ENCODE measurements at places on chromosomes 6 and 20. TPM values are rescaled to one million over a fixed set of nuclear protein-coding genes. Genes with fewer than 3 reads are reported as not detected.

MYB gene
- 3.9 TPM for total RNA-seq

GLO1 gene
- 159 TPM for total RNA-seq

AIF1 gene
- total RNA-seq: 55.0 TPM

SNAP25 gene
- 72.1 TPM for total RNA-seq

WFDC10B gene
- total RNA-seq: not detected

RIPPLY2 gene
- total RNA-seq: 2.9 TPM

C20orf96 gene
- 8.9 TPM for total RNA-seq

NR2E1 gene
- total RNA-seq: not detected

GLP1R gene
- total RNA-seq: 2.0 TPM

GRCh38 chr6:7868926-7869325, 41.7 kb downstream of the TXNDC5 start:
- no peak overlapping the region for H3K4me3 ChIP-seq
- H3K27me3 ChIP-seq: no peaks in the 10 kb centered on the region
- H3K4me1 ChIP-seq: no peaks in the 10 kb centered on the region
- no peak overlapping the region for H3K27ac ChIP-seq

GRCh38 chr20:49583669-49584417, 15.9 kb upstream of the PTGIS start:
- H3K27me3 ChIP-seq: no peaks in the 10 kb centered on the region
- no peaks in the 10 kb centered on the region for H3K36me3 ChIP-seq
- DNase-seq: no peak
- H3K27ac ChIP-seq: peak overlapping the region; percentile 36
- H3K4me3 ChIP-seq: no peak overlapping the region
- H3K4me1 ChIP-seq: peaks cover 20% of the 10 kb centered on the region

- H3K4me1 ChIP-seq: peaks cover 16% of the 10 kb centered on the region
- no peak overlapping the region for H3K27ac ChIP-seq
- H3K36me3 ChIP-seq: no peaks in the 10 kb centered on the region
- H3K27me3 ChIP-seq: peaks cover 3% of the 10 kb centered on the region
- DNase-seq: no peak
Measured at GRCh38 chr6:29653452-29654038, 3.3 kb upstream of the MOG start.

DNA sequence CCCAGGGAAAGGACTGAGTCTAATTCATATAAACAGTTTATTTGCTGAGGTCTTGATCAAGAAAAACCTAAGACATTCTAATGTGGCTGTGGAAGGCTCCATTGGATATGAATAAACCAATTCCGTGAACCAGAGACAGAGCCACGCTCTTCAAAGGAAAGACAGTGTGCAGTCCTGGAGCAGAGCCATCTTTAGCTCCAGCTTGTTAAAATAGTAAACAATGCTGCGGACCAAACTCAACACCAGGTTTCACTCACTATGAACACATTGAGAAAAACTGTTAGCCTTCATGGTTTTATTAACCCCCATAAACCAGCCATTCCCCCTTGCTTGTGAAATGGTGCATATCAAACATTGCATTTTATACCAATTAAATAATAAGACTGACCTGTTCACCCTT, 61.9 kb downstream of the COL9A1 start:
- H3K27ac ChIP-seq: no peak overlapping the region
- DNase-seq: no peak
- H3K27me3 ChIP-seq: no peaks in the 10 kb centered on the region
- peaks cover 4% of the 10 kb centered on the region for H3K4me1 ChIP-seq
- H3K4me3 ChIP-seq: no peak overlapping the region
- no peaks in the 10 kb centered on the region for H3K36me3 ChIP-seq

DNA sequence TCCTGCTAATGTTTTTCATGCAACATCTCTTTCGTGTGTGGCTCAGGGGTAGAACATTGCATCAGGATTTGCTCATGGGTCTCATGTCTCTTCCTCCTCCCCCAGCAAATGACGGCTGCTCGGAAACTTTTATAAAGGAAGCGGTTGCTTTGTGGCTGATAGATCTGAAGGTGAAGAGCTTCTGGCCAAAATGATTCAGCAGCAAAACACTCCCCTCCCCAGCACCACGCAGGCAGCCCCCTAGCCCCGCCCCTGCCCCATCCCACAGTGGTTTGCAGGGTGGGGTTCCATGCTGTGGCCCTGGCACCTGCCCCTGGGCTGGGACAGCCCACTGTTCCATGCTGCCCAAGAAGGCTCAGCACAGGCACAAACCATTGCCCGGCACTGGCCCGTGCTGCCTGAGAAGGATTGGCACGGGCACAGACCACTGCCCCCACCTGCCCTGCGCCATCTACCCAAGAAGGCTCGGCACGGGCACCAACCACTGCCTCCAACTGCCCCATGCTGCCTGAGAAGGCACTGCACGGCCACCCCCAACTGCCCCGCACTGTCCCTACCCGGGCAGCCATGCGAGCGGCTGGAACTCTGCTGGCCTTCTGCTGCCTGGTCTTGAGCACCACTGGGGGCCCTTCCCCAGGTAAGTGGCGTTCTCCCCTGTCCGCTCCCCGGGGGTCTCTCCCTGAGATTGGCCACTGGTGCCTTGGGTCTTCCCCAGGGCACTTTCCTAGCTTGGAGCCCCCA, at the start of gene CST7:
Gene CST7, plus strand, starts transcription at position 331 of the 741 bp plus-strand sequence. Its CDS starts 237 bp downstream, at position 568.
- H3K27me3 ChIP-seq: no peaks in the 10 kb centered on the region
- H3K36me3 ChIP-seq: peaks cover 7% of the 10 kb centered on the region
- no peak within 1 kb of the TSS for H3K4me3 ChIP-seq
- no peak within 1 kb of the TSS for H3K27ac ChIP-seq
- H3K4me1 ChIP-seq: peaks cover 5% of the 10 kb centered on the region

DNA sequence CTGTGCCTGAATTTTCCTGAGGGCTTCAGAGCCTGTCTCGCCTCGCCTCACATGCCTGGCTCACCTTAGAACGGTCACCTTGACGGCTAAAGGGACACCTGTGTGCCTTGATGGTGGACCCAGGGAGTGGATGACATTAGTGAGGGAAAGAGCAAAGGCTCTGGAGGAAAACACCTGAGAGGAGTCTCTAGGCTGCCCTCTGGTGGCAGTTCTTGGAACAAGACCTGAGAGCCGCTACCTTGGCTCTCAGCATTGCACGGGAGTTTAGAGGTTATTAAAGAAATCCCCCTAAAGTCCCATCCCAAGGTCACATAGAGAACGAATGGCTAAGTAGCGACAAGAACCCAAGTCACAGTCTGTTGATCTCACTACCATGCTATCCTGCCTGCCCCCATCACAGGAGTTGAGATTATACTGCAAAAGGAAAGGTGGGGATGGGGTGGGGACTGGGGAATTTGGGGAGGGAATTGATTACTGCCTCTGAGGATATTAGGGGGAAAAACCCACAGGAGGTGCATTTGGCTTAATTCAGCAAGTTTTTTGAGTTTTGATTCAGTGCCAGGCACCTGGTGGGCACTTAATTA, 7.9 kb upstream of the CDSN start:
- H3K27ac ChIP-seq: no peak overlapping the region
- DNase-seq: no peak
- no peak overlapping the region for H3K4me3 ChIP-seq
- peaks cover 6% of the 10 kb centered on the region for H3K4me1 ChIP-seq
- H3K36me3 ChIP-seq: no peaks in the 10 kb centered on the region

DNA sequence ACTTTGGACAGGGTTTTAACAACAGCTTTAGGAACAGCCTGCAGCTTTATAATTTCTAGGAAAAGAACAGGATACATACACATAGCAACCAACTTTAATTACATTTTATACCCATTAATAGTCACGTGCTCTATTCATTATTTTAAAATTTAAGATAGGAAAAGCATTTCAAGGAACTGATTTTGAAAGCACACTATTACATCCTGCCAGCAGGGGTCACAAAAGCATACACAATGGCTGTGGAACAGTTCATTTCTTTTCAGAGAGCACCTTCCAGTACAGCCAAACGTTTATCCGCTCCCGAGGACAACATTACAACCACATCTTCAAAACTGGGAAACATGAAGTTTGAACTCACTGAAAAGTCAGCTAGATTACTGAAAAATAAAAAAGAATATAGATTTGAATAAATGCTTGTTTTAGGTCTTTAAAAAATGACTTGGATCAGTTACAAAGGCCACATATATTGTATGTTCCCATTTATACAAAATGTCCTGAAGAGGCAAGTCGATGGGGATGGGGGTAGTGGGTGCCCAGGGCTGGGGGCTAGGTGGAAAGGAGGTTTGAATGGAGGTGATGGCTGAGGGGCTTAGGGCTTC, 104.6 kb upstream of the EXOC2 start:
- H3K4me3 ChIP-seq: no peak overlapping the region
- no peaks in the 10 kb centered on the region for H3K4me1 ChIP-seq
- no peak overlapping the region for H3K27ac ChIP-seq
- peak; percentile 36 for DNase-seq
- no peaks in the 10 kb centered on the region for H3K36me3 ChIP-seq
- H3K27me3 ChIP-seq: peaks cover 32% of the 10 kb centered on the region

DNA sequence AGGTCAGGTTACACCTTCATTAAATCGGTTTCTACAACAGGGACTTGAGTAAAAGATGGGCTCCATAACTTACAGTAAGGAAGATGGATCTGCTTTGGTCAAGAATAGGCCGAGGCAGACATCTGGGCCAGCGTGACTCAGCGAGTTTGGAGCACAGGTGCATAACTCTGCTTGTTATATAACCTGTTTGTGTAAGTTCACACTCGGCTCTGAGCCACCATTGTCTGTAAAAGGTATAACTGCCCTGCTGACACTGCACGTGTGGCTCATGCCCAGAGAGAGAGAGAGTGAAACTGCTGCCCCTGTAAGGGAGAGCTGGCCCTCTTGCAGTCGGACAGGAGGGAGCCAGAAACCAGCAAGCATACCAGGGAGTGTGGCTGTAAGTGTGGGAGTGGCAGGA, 737.9 kb upstream of the SLC35B3 start:
- no peaks in the 10 kb centered on the region for H3K36me3 ChIP-seq
- no peak for DNase-seq
- H3K27ac ChIP-seq: no peak overlapping the region

- H3K4me3 ChIP-seq: no peak overlapping the region
- H3K27me3 ChIP-seq: no peaks in the 10 kb centered on the region
- H3K36me3 ChIP-seq: peaks cover 18% of the 10 kb centered on the region
- H3K27ac ChIP-seq: no peak overlapping the region
- no peak for DNase-seq
Measured at GRCh38 chr20:48944663-48945297, 23.3 kb downstream of the ARFGEF2 start.

DNA sequence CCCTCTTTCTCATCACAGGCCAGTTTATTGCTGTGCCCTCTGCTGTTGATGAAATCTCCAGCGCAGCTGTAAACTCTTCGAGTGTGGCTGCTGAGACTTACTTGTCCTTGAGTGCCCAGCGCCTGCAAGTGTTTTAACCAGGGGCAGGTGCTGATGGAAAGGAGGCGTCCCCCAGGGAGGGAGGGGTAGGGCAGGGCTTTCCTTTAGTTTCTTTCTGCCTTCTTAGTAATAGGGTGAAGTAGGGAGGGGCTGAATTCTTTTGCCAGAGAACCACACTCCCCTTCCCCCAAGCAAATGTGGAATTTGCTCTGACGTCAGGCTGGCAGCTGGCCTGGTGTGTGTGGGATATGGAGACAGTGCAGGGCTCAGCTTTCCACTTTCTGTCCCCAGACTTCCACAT, 61.2 kb downstream of the IGF2R start:
- H3K27ac ChIP-seq: peak overlapping the region; percentile 89
- peak; percentile 70 for DNase-seq
- H3K36me3 ChIP-seq: peaks cover 32% of the 10 kb centered on the region

GRCh38 chr20:10657453-10657852, 16.3 kb downstream of the JAG1 start:
- DNase-seq: no peak
- H3K27me3 ChIP-seq: no peaks in the 10 kb centered on the region
- no peak overlapping the region for H3K4me3 ChIP-seq
- H3K27ac ChIP-seq: no peak overlapping the region

- DNase-seq: no peak
- H3K27me3 ChIP-seq: no peaks in the 10 kb centered on the region
- no peak overlapping the region for H3K4me3 ChIP-seq
- no peaks in the 10 kb centered on the region for H3K4me1 ChIP-seq
- no peaks in the 10 kb centered on the region for H3K36me3 ChIP-seq
- no peak overlapping the region for H3K27ac ChIP-seq
Measured at GRCh38 chr6:94785514-94785913, 791.8 kb upstream of the MANEA start.

DNA sequence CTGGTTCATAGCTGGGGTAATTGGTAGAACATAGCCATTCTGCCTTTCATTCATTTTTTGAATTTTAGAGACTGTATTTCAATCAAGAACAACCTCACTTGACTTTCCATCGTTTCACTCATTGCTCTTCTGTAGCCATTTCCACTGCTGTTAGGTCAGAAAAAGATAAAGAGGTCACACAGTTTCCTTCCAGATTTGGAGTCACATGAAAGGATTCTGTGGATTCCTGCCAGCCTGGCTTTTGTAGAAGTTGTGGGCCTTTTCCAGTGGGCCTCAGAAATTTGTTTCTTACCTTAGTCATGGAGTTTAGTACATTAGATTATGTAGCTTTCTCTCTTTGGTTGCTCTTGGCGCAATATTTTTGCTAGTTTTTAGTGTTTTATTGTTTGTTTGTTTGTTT, 157.8 kb downstream of the SASH1 start:
- H3K36me3 ChIP-seq: no peaks in the 10 kb centered on the region
- H3K4me3 ChIP-seq: no peak overlapping the region
- no peak for DNase-seq

GRCh38 chr6:33975661-33976436, 170.0 kb downstream of the GRM4 start:
- H3K4me3 ChIP-seq: no peak overlapping the region
- peaks cover 19% of the 10 kb centered on the region for H3K4me1 ChIP-seq
- DNase-seq: no peak
- H3K36me3 ChIP-seq: no peaks in the 10 kb centered on the region

- H3K4me3 ChIP-seq: peak overlapping the region; percentile 51
- peak; percentile 59 for DNase-seq
- peaks cover 12% of the 10 kb centered on the region for H3K4me1 ChIP-seq
- H3K27ac ChIP-seq: peak overlapping the region; percentile 20
Measured at GRCh38 chr6:1554476-1555310, 55.0 kb upstream of the FOXC1 start.

GRCh38 chr6:32952817-32953739, at the start of gene HLA-DMA:
Gene HLA-DMA, minus strand, starts transcription at chr6:32953097. Its CDS starts 61 bp downstream, at chr6:32953036.
- H3K27ac ChIP-seq: no peak within 1 kb of the TSS
- H3K4me3 ChIP-seq: no peak within 1 kb of the TSS
- H3K4me1 ChIP-seq: peaks cover 6% of the 10 kb centered on the region

GRCh38 chr6:134060491-134061106, 8.2 kb upstream of the SLC2A12 start:
- H3K36me3 ChIP-seq: no peaks in the 10 kb centered on the region
- no peaks in the 10 kb centered on the region for H3K4me1 ChIP-seq
- H3K27me3 ChIP-seq: no peaks in the 10 kb centered on the region
- no peak for DNase-seq
- no peak overlapping the region for H3K27ac ChIP-seq
- no peak overlapping the region for H3K4me3 ChIP-seq

GRCh38 chr6:108779536-108780275, 68.5 kb upstream of the ARMC2 start:
- no peak for DNase-seq
- no peak overlapping the region for H3K4me3 ChIP-seq
- no peaks in the 10 kb centered on the region for H3K27me3 ChIP-seq
- no peak overlapping the region for H3K27ac ChIP-seq

DNA sequence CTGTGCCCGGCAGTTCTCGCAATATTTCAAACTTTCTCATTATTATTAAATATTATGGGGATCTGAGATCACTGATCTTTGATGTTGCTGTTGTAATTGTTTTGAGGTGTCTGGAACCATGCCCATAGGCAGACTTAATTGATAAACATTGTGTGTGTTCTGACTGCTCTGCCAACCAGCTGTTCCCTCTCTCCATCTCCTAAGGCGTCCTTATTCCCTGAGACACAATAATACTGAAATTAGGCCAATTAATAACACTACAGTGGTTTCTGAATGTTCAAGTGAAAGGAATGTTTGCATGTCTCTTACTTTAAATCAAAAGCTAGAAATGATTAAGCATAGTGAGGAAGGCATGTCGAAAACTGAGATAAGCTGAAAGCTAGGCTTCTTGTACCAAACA, 7.6 kb downstream of the MAPK14 start:
- DNase-seq: no peak
- no peaks in the 10 kb centered on the region for H3K27me3 ChIP-seq
- no peak overlapping the region for H3K4me3 ChIP-seq
- peaks cover 4% of the 10 kb centered on the region for H3K4me1 ChIP-seq
- no peaks in the 10 kb centered on the region for H3K36me3 ChIP-seq
